KBM-7 (cell line): ENCODE measurements at places on chromosomes 7 and 10.

- DNase-seq = no peak
These were observed 653.8 kb downstream of the LRMDA start for GRCh38 chr10:76085002-76085816.

DNA sequence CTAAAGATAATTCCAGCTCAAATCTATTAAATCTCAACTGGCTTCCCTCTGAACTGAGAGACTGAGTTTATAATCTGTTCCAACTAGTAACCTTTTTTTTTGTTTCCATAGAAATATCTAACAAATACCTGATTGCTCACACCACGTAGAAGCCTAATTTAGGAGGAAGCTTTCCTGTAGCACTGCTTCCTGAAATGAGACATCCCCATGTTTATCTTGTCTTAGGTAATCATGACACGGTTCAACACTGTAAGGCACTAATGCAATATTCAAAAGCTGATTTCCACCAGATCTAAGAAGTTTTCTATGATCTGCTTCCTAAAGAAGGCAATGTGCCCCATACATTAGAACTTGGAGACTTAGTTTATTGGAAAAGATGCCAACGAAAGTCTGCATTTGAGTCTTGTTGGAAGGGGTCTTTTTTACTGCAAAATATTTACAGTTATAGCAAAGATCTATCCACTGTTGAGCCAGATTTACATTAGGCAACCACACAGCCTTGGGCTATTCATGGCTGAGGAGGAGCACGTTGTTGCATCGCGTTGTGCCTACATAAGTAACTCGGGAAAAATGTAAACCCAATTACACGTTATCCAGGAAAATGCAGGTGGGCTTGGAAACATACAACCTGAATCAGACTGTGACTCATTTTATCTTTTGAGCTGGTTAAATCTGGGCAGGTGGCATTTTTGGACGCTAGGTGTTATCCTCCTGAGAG is 66.3 kb downstream of the VIPR2 start:
- no peak for DNase-seq

GRCh38 chr7:44811093-44811492 is 14.6 kb downstream of the PPIA start:
- DNase-seq = no peak

- peak; percentile 79 for DNase-seq
These were observed 26.7 kb upstream of the CUL1 start for GRCh38 chr7:148672041-148672440.

DNA sequence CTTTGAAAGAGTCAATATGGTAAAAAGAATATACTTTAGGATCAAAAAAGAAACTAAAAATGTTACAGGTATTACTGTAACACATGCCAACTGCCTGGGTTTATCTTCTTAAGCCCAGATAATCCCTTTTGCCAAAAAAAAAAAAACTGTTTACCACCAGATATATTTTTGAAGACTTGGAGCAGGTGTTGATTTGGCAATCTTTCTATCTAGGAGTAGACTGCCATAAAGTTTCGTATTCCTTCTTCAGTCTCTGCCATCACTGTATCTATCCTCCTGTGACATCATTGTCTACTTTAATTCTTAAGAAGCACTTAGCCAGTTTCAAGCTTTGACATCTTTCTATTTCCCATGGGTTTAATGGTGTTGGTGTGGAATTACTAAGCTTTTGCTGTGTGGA is 161.0 kb downstream of the ST7 start:
- no peak for DNase-seq

- DNase-seq = no peak
These were observed 240.8 kb downstream of the CDK14 start for GRCh38 chr7:90836937-90837336.

- DNase-seq = peak; percentile 12
These were observed 32.4 kb upstream of the INPP5F start for GRCh38 chr10:119693262-119693957.

DNA sequence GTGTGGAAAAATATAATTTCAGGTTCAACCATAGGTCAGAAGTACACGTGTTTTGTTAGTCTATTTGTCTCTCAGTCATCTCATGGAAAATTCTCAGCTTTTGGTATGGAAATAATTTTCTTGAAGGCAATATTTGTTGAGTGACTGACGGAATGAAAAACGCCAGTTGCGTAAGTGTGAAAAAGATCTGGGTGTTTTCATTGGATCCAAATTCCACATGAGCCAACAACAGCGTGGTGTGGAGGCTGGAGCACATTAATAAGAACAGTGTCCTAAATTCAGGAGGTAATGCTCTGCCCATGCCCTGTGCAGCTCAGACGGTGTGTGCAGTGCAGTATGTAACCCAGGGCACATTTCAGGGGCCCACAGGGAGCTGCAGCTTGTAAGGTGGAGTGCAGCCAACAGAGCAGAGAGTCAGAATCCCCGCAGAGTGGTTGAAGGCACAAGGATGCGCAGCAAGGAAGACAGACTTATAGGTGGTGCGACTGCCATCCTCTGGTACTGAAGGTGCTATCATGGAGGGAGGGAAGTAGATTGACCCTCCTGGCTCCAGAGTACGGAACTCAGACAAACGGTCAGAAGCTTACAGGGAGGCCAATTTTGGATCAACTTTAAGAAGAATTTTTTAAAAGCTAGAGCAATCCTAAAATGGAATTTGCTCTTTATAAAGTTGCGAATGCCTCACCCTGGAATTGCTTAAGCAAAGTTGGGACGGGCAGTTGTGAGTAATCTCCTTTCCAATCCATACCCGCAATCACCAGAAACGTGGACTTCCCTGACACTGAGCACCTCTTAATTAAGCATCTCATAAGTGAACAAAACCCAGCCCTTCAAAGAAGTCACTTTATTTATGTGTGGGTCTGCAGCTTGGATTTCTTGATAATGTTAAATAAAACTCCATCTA is 38.0 kb downstream of the EGFR start:
- no peak for DNase-seq

DNA sequence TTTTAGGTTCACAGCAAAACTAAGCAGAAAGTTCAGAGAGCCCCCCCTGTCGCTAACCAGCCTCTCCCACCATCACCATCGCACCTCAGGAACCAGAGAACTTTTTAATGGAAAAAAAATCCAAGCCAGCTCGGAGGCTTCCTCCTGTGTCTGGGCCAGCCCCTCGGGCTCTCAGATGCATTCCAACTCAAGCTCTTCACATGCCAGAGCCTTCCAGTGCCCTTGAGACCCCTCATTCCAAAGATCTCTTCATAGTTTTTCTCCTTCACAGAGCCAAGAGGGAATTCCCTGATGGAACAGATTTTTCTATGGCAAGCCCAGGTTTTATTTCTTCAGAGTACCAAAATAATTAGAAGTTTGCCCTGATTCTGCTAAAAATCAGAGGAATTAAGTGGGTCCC is 153.4 kb upstream of the LANCL2 start:
- no peak for DNase-seq

- no peak for DNase-seq
These were observed 568.0 kb downstream of the ZWINT start for GRCh38 chr10:55793024-55793423.

DNA sequence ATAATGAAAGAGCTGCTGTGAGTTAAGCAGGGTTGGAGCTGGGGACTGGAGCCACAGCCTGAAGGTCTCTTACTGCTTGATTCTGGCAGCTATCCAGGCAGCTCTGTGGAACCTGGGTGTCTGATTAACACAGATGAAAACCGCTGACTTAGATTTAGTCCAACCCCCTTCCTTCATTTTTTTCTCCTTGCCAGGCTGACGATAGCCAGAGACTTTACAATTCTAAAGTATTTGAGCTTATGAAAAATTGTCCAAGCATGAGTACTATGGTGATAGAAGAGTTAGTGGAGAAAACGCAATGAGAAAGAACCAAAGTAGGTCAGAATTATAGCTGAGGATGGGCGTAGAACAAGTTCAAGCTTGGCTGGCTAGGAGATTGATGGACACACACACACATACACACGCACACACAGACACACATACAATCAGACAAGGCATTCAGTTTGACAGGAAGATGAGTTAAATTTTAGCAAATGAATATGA is 13.5 kb upstream of the GPR85 start:
- peak; percentile 60 for DNase-seq

GRCh38 chr7:35036361-35037171 is 719 bp downstream of the DPY19L1 start:
- DNase-seq = peak; percentile 58

DNA sequence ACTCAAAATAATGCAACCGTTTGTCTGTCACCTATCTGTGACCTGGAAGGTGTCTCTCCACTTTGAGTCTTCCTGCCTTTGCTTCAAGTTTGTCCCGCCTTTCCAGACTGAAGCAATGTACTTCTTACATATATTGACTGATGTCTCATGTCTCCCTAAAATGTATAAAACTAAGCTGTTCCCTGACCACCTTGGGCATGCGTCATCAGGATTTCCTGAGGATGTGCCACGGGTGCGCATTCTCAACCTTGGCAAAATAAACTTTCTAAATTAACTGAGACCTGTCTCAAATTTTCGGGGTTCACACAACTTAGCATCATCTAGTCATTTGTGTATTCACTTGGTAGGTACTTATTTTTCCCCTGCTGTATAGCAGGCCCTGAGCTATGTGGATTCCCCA is 65.3 kb upstream of the JCAD start:
- no peak for DNase-seq

- no peak for DNase-seq
These were observed 475.4 kb upstream of the IGFBP3 start for GRCh38 chr7:46396481-46396880.

GRCh38 chr7:50866343-50867033 is 83.8 kb upstream of the GRB10 start:
- no peak for DNase-seq

DNA sequence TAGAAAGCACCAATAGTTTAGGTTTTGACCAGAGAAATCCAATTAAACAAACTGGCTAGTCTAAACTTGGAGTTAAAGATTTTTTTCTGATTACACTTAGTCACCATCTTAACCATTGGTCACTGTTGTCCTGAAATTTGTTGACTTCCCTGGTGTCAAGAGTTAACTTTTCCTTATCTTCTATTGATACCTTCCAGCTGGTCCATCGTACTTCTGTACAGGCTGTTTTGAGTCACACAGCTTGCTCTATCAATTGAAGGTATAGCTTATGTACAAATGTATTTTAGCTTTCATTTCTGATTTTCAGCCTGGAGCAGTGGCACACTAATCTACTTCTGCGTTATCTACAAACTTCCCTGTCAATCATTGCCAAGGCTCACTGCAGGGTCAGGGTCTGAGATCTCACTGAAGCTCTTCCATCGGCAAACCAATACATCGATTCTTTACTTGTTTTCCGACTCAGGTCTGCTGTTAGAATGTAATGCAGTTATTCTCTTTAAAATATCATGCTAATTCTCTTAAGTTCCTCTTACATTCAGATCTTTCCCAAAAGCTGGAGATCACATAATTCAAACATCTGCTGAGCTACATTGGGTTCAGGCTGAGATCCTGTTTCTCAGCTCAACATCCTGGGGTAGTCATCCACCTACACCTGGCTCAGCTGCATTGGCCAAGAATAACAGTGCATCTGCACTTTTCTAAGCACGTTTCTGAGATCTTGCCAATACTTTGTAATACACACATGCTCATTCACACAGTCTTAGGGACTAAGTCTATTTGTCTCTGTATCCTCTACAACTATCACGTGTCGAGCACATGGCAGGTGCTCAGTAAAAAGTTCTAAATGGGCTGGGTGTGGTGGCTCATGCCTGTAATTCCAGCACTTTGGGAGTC is 11.3 kb downstream of the MRPS33 start:
- DNase-seq = no peak

- DNase-seq = peak; percentile 63
These were observed 16.7 kb upstream of the LRRN3 start for GRCh38 chr7:111074071-111074747.

GRCh38 chr10:93417266-93417665 is 64.9 kb downstream of the MYOF start:
- no peak for DNase-seq

- DNase-seq = peak; percentile 74
These were observed 39.6 kb upstream of the HSPB1 start for GRCh38 chr7:76262683-76263402.

- no peak for DNase-seq
These were observed 388.7 kb upstream of the GHITM start for GRCh38 chr10:83750604-83751003.

DNA sequence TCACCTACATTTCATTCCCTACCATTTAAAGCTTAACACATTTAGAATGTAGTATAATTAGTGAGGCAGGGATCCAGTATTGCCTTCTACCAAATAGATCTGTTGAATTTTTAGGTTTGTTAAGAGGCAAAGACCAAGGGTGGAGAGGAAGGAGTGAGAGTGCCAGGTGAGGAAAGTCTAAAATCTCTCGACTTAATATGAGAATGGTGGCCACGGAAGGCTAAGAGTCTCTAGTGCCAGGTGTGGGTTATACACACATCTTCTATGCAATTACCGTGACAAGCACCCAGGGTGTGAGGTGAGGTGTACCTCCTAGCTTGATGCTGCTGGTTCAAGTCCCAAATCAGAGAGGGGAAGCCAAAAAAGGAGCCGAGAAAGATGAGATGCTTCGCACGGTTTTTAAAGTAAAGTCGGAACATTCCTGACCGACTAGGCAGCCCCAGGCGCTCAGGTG is 439 bp downstream of the IQUB start:
- DNase-seq = no peak

- no peak for DNase-seq
These were observed 24.7 kb upstream of the PRKAR1B start for GRCh38 chr7:751826-752225.

- peak; percentile 32 for DNase-seq
These were observed 373.9 kb downstream of the SFMBT2 start for GRCh38 chr10:7036951-7037350.

- DNase-seq = no peak
These were observed 8.7 kb downstream of the TAF3 start for GRCh38 chr10:7826971-7827370.

DNA sequence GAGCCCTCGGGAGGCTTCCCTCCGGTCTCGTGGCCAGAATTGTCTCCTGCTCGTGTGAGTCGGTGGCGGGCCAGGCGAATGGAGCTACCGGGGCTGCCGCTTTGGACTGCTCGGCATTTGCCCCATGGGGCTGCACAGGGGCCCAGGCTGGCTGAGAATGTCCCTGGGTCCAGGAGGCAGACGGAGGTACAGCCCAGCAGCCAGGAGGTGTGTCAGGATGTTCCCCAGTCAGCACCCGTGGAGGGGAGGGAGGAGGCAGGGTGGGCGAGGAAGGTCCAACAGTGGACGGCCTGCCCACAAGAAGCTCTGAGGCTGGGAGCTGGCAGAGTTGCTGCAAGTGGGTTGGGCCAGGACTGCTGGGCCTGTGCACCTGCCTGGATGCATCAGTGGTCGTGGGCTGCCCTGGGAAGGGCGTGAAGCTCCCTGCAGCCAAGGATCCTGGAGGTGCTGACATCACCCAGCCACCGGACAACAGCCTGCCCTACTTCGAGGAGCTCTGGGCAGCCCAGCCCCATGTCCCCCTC is 46.4 kb downstream of the PDGFA start:
- no peak for DNase-seq

DNA sequence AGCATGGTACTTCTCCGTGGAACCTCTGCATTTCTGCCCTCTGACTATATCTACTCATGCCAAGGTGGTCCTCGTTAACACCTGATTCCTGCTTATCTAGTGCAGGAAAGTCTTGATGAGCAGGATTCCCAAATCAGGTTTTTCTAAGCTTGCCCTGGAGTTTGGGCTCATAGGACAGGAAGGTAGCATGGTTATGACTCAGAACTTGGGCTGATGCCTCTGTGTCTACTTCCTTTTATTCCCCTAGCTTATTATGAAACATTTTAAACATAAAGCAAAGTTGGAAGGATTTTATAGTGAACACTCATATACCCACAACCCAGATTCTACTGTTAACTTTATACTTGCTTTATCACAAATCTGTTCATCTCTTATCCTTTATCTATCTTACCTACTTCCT is 5.6 kb downstream of the SUFU start:
- DNase-seq = no peak
